ENCODE measurements at places on chromosomes 3 and 15.
A peak's percentile ranks its signal among the peaks of the same experiment; 100 is the strongest.

DNA sequence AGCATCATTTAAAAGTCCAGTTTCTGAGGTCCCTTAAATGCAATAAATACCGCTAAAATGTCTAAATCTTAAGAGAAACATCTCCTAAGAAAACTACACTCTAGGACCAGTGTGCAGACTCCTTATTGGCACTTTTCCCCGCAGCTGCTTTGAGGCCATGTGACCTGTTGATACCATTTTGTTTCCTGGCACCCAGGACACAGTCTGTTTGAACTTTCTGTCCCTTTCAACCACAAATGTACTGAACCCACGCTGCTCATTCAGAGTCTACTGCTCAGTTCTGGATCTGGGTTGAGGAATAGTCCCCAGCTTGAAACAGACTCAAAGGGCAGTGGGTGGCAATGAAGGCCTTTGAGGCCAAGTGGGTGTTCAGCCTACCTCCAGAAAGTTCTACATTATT lies 17.1 kb downstream of the LDHAL6B start:
- no peak for DNase-seq

- DNase-seq: no peak
These were observed 48.4 kb downstream of the TMEM45A start for GRCh38 chr3:100540791-100541334.

GRCh38 chr3:132211896-132212295 lies 105.3 kb upstream of the ACP3 start:
- no peak for DNase-seq

GRCh38 chr3:58371754-58372153 lies 39.1 kb downstream of the PXK start:
- no peak for DNase-seq

- no peak for DNase-seq
These were observed 44.2 kb downstream of the DNAJC13 start for GRCh38 chr3:132461544-132461943.

- DNase-seq: no peak
These were observed 164.9 kb downstream of the ROBO2 start for GRCh38 chr3:77204788-77205187.

GRCh38 chr3:162492446-162493081 lies 996.0 kb downstream of the OTOL1 start:
- no peak for DNase-seq

DNA sequence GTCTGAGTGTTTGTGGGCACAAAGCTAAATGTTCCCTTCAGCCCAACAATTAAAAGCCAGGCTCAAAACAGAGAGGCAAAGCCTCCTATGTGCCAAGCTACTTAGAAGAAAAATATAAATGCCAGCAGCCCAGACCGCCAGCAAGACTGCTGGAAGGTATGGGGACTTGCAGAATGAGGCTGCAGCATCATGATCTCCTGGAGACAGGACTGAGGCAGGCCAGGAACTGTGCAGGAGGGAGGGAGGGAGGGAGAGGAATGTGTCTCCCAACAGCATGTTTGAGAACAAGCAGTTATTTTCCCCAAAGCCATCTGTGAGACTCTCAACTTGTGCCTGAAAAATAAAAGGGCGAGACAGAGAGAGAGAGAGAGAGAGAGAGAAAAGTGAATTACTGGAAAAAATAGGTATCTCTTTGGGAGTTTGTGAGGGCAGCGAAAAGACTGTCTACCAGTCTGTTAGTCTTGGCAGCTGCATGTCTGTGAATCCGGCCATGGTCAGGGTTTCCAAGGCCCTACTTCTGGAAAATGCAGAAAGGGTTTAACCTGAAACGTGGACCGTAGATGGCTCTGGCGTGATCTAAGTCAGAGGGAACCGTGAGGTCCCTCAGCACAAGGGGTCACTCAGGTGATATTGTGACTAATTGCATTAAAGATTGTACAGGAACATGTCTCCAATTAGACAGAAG lies 139.7 kb upstream of the COL8A1 start:
- no peak for DNase-seq

DNA sequence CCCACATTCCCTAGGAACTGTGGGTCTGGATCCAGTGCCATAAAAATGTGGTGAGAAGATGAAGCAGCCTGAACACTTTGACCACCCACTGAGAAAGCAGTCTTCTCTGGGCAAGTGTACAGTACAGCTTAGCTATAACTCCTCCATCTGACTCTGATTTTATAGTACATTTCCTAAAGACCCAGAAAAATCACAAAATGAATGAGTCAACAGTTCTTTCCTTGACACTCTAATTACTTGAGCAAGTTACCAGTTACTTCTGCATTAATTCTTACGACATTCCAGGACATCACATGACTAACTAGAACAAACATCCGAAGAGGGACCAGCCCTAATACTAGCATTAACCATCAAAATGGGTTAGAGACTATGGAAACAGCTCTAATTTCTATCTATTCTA lies 148.1 kb upstream of the PEX5L start:
- no peak for DNase-seq

DNA sequence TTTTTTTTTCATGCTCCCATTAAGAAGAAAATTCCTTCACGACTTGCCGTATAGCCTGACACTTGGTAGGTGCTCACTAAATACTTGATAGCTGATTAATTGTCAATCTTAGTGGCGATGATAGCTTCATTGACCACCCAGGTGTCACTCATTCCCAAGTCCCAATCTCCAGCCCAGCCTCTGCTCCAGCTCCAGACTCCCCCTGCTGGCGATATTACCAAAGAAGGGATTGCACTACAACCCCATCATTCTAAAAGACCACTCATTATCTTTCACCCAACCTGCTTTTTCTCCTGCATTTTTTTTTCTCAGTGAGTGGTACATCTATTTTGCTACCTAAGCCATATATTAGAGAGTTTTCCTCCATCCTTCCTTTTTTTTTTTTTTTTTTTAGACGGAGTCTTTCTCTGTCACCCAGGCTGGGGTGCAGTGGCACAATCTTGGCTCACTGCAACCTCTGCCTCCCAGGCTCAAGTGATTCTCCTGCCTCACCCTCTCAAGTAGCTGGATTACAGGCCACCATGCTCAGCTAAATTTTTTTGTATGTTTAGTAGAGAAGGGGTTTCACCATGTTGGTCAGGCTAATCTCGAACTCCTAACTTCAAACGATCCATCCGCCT lies 19.5 kb upstream of the COMMD2 start:
- DNase-seq: peak; percentile 60

GRCh38 chr3:139280027-139280671 lies 63.7 kb upstream of the MRPS22 start:
- DNase-seq: no peak

GRCh38 chr3:156761007-156761406 lies 65.1 kb upstream of the LEKR1 start:
- DNase-seq: no peak

DNA sequence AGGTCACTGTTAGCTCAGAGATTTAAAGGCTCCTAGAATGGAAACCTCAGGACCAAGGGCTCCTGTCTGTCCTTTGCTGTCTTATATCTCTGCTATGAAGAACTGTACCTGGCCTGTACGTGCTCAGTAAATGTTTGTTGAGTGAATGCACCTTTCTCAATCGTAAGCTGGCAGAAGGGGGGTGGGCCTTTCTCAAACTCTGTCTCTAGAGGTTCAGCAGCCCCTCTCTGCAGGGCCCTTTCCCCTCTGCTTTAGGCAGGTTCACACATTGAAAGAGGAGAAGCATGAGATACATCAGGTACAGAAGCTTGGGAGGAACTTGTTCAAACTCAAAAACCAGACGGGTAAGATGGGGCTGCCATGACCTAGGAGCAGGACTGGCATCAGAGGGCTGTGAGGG lies 155.6 kb downstream of the GOLGA6L4 start:
- DNase-seq: no peak

GRCh38 chr3:24829629-24830229 lies 335.1 kb upstream of the THRB start:
- DNase-seq: no peak

DNA sequence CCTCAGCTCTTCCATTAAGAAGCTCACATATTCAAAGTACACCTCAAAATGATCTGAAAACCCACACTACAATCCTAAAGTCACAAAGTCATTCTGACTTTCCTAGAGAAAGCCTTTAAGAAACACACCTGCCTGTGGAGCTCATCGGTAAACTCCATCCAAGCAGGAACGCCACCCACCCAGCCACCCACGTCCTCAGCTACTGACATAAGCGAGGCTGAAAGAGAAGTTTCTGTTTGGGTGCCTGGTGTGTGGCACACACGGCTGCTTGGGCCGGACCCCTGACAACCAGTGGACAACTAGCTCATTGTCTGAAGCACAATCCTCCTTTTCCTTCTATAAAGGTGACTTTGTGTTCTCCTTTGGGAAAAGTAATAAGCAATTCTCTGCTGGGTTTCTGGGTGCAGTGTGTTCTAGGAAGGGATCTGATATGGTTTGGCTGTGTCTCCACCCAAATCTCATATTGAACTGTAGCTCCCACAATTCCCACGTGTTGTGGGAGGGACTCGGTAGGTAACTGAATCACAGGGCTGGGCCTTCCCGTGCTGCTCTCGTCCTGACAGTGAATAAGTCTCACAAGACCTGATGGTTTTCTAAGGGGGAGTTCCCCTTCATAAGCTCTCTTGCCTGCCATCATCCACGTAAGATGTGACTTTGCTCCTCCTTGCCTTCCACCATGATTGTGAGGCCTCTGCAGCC lies 26.1 kb downstream of the FAM174B start:
- no peak for DNase-seq

DNA sequence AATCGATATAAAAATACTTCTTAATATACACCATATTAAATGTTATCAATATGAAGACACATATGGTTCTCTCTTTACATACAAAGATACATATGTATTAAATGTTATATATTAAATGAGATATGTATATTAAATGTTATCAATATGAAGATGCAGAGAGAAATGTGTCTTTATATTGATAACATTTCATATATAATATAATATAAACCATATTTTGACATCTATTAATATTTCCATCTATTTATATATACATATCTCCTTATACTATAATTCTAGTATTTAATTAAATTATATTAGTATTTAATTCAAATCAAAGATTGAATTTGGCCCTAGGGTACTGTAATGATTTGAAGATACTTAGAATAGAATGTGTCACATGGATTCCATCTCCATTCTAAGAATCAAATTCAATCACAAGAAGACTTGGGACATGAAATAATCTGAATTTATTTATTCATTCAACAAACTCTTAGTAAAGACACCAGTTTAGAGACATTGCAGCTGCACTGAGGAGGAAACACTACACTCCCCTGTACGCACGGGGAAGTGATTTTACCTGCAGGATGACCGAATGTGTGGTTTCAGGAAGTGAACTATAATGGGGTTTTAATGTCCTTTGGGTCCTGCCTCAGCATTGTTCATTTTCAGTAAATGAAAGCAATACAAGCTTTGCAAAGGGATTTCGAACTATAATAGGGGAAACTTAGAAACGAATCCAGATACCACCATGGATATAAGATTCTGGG lies 365.1 kb downstream of the MECOM start:
- DNase-seq: no peak

DNA sequence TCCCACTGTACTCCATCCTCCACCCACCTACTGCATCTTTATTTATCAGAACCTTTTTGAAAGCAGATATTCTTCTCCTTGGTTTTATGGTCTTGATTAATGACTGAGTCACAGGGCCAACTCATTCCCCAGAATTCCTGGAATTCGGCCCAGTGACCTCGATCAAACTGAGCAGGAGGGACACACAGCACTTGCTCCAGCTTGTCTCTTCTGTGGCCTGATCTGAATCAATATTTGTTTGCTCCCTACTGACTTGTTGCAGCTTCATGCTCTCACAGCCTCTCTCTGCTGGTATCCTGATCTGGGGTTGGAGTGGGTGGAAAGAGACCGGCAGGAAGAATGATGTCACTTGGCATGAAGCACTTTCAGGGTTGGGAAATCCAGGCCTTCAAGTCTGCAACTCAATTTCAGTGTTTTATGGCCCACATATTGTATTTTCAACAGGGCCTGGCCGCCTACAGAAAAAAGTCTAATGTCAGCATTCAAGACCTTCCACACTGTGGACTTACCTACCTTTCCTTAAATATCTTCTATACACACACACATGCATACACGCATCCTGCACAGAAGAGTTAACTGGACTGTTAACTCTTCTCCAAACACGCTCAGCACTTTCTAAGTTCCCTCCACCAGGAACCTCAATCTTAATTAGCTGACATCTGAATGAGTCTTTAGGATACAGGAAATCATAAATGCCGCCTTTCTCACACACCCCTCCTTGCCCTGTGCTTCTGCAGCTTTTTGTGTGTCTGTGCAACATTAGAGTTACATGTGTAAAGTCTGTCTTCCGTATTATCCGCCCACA lies 4.6 kb downstream of the ANXA2 start:
- no peak for DNase-seq

DNA sequence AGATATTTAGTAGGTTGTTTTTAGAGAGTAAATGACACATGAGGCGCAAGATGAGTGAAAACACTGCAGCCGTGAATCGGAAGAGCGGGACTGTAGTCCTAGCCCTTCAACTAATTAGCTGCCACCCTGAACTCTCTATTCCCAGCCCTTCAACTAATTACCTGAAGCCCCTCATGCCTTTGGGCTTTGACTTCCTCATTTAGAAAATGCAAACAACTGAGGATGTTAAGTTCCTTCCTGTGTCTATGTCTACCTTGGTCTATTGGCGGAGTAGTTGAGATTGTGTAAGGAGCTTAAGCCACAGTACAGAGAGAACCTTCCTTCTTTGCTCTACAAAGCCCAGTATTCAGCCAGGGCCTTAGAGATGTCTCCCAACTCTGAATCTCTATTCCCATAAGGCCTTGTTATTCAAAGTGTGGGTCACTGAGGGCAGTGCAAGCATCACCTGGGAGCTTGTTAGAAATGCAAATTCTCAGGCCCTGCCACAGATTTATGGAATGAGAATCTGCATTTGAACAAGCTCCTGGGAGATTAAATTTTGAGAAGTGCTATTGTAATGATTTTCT lies 71.8 kb upstream of the SCN5A start:
- DNase-seq: no peak

- no peak for DNase-seq
These were observed 305.6 kb upstream of the WNT5A start for GRCh38 chr3:55792742-55793141.
